ENCODE measurements at places on chromosomes 2 and 18. TPM values are rescaled to one million over a fixed set of nuclear protein-coding genes. Genes with fewer than 3 reads are reported as not detected.

The POTEE gene
- 0.79 TPM for total RNA-seq

The ACVR1C gene
- total RNA-seq: 0.62 TPM

The ALPP gene
- total RNA-seq: 0.32 TPM

The ABHD1 gene
- total RNA-seq: not detected

GRCh38 chr2:197992482-197993133 lies 188.2 kb downstream of the PLCL1 start:
- H3K27me3 ChIP-seq: no peaks in the 10 kb centered on the region
- no peaks in the 10 kb centered on the region for H3K4me1 ChIP-seq

DNA sequence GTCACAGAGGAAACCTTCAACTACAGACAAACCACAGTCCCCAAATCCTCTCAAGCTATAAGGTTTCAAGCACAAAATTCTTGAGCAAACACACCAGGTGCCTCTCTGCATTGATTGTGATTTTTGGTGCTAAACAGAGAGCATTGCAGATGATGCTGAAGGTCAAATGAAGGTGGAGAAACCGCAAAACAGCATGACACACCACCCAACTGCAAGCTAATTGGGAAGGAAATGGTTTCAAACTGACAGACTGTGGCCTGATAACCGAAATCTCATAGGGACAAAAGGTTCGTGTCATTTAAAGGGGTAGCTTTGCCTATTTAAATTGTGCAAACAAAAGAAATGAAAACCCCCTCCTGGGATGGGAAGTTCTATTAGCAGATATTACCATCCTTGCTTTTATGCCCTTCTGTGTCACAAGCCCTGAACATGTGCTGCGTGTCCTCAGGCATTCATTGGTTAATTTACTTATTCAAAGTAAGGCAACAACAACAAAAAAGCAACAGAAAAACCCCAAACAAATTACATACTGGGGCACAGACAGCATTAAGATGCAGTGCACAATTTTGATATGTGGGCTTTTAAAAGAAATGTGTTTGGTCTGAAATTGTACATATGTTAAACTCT lies 154.9 kb downstream of the AQP4 start:
- no peak for DNase-seq
- H3K27me3 ChIP-seq: no peaks in the 10 kb centered on the region
- H3K4me1 ChIP-seq: no peaks in the 10 kb centered on the region
- no peak overlapping the region for H3K27ac ChIP-seq
- no peaks in the 10 kb centered on the region for H3K36me3 ChIP-seq
- no peak overlapping the region for H3K4me3 ChIP-seq

DNA sequence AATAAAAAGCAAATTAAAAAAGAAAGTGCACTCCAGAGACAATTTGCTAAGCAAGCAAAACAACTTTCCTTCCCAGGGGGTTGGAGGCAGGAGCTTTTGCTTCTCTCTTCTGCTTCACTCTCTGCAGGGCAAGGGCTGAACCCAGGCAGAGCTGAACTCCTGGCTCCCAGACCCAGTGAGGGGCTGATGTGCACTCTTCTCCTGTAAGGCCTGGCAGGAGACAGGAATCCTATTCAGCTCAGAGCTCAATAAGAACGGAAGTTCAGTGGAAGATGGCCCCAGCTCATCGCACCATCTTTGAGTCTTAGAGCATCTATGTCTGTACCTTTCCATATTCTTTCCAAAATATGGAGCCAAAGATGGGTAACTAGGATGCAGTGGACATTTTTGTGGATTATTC lies 29.1 kb downstream of the CIB4 start:
- peaks cover 28% of the 10 kb centered on the region for H3K27me3 ChIP-seq
- H3K4me1 ChIP-seq: no peaks in the 10 kb centered on the region
- no peaks in the 10 kb centered on the region for H3K36me3 ChIP-seq
- H3K27ac ChIP-seq: no peak overlapping the region
- no peak overlapping the region for H3K4me3 ChIP-seq

DNA sequence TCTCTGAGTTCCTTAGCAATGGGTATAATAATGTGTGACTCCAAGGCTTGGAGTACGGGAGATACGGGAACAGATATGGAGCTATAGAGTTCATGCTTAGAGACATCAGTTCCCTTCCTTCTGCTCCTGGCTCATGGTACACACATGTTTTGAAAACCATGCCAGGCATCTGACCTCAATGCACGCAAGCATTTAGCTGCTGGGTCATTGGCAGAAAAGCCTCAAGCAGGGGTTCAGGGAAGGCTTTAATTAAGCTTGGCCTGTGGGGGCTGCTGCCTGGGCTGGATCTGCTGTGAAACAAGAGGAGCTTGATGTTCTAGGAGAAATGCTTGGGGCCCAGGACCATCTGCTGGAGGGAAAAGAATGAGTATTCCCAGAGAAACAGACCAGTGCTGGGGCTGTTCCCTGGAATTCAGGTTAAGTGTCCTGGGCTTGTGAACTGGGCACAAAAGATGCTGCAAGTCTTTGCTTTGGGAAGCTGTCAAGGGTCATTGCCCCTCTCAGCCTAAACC lies 3.2 kb downstream of the ALLC start:
- H3K36me3 ChIP-seq: no peaks in the 10 kb centered on the region
- no peak overlapping the region for H3K4me3 ChIP-seq
- no peaks in the 10 kb centered on the region for H3K4me1 ChIP-seq
- no peak overlapping the region for H3K27ac ChIP-seq
- no peak for DNase-seq

DNA sequence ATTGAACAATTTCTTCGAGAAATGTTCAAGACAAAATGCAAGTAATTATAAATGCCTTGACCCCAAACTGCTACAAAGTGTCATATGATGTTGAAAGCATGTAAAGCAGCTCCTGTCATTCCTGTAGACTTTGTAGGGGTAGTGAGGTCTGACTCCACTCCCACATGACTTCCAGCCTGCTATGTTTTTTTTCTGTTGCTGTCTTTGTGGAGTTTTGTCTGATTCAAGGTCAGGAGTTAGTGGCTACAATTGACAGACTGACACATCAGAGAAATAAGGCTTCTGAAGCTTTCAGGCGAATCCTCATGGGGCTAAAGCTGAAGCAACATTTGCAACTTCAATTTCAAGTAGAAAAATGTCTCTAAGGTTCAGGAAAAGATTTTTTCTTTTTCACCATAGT lies 63.9 kb upstream of the CCDC195 start:
- H3K36me3 ChIP-seq: peaks cover under 1% of the 10 kb centered on the region
- no peaks in the 10 kb centered on the region for H3K4me1 ChIP-seq
- no peak overlapping the region for H3K27ac ChIP-seq
- H3K27me3 ChIP-seq: no peaks in the 10 kb centered on the region

- no peak overlapping the region for H3K4me3 ChIP-seq
- no peak overlapping the region for H3K27ac ChIP-seq
- no peaks in the 10 kb centered on the region for H3K4me1 ChIP-seq
Measured at GRCh38 chr2:229669841-229670240, 44.5 kb downstream of the DNER start.

DNA sequence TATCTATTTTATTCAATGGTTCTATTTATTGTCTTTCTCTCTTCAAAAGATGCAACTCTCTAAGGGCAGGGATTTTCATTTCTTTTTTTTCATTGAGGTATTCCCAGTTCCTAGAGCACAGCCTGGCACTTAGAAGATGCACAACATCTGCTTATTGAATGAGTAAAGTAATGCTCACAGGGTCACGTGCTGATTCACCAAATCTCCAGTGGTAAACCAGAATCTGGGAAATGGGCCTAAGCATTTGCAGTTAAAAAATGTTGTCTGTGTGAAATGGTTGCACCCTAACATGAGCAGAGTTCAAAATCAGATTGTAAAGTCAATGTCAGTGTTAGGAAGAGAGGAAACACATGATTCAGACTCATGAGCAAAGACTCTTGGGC lies 15.8 kb downstream of the SLC8A1 start:
- no peaks in the 10 kb centered on the region for H3K27me3 ChIP-seq
- no peak overlapping the region for H3K4me3 ChIP-seq
- peaks cover 36% of the 10 kb centered on the region for H3K4me1 ChIP-seq
- peak overlapping the region; percentile 73 for H3K27ac ChIP-seq

- no peak overlapping the region for H3K27ac ChIP-seq
- no peaks in the 10 kb centered on the region for H3K27me3 ChIP-seq
- peaks cover 37% of the 10 kb centered on the region for H3K4me1 ChIP-seq
- H3K4me3 ChIP-seq: no peak overlapping the region
Measured at GRCh38 chr2:158994920-158995676, 26.7 kb downstream of the TANC1 start.
